Stimulated activated CD4-positive, alpha-beta T cell treated with anti-CD3 and anti-CD28 coated beads, Interleukin-15, amount 100 ng/mL, for 1 hour (primary cell): ENCODE measurements at places on chromosomes 11 and 22.

GRCh38 chr11:114472661-114473060, 33.4 kb downstream of the REXO2 start:
- DNase-seq, result no peak

DNA sequence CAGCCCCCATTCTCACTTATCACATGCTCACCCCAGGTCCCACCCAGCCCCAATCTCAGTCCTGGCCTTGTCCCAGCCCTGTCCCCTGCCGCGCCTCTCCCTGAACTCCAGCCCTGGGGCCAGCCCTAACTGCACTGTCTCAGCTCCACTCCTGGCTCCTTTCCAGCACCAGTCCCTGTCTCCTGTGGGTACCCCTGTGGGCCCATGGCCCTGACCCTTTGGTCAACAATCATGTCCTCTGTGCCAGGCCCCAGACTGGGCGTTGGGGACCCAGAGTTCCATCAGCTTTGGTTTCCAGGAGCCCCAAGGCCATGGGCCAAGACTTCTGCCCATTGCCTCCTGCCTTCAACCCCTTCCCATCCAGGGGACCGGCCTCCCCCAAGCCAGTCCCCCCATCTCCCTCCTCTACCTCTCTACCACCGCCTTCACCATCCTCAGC, 757 bp downstream of the SPI1 start:
- DNase-seq, result no peak

DNA sequence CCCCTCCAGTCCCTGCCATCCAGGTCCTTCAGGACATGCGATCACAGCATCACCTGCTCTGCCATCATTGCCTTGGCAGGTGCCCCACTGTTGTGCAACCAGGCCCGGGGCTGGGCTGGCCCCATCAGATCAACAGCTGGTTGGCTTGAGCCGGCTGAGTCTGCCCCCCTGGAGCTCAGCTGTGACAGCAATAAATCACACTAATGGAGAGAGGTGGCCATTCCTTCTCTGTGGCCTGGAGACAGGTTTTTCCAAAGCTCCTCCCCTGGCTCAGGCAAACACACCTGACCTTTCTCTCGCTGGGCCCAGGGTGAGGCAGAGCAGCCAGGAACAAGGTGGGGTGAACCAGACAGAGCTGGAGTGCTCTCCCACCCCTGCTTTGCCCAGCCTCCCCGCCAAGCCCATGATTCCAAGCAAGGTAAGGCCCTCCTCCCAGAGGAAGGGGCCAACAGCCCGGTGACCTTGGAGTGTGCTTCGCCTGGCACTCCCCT, 8.9 kb upstream of the FXYD2 start:
- DNase-seq, result no peak

DNA sequence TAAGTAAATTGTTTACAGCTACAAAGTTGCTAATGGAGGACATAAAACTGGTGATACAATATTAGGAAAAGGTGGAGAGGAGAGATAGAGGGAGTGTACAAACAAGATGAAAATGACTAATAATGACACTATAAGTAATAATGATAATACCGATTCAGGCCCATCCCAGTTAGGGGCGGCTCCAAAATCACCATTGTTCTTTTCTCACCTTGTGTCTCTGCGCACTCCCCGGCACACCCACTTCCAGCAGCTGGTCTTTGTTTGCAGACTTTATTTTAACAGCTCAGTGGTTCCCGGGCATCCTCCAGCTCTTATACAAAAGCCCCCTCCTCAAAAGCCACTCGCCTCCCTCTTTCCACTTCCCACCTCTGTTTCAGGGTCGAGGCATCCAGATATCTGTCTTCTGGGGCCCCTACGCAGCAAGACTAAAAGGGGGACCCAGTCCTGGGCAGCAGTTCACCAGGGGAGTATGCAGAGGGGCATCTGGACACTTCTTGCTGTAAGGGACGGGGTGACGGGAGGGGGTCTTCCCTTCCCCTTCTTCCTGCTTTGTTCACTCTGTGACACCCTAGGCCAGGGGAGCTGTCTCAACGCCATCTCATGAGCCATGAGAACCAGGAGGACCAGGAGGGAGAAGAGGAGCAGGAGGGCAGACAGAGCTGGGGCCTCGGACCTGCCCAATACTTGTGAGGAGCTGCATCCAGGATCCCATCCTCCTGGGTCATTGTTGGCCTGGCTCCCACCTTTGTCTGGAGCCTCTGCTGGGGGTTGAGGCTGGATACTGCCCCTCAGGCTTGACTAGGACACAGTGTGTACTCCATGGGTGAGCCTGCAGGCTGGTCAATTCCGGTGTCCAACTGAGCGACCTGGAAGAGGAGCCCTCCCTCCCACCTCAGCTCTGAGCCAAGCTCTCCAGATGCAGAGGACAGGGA, 2.7 kb downstream of the APOL2 start:
- no peak for DNase-seq

DNA sequence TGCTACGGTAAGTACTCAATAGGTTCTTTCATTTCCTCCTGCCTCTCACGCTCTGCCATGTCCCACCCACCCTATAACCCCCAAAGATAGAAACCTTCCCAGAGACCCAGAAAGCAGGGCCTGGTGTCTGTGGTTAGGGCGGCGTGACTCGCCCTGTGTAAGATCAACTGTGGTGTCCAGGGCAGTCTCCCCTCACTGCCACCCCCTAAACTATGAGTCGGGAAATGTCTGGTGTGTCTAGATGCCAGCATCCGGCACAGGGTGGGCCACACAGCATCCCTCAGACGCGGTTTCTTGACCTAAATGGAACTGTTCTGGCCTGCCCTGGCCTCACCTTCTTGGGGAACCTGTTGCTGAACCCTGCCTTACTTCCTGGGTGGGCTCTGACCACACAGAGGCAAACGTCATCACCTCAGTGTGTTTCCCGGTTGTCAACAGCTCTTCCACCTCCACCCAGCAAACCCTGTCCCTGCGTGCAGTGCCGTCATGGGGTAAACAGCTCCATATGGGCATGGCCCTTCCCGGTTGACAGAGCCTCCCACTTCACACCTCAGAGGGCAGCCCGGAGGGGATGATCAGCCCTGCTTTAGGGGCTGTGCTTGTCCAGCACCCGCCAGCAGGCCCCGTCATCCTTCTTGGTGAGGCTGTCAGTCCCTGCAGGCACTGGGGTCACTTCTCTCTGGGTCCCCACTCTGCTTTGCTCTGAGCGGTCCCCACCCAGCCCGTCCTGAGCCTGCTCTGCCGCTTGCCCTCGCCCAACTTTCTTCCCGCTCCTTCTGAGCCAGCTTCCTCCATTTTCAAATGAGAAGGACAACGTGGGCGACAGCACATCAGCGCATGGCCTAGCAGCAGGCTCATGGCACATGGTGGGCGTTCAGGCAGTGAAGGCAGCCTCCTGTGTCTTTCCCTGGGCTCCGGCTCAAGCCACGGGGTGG, 6.0 kb downstream of the WNT11 start:
- DNase-seq, result no peak
